Neural crest cell (in vitro differentiated cells): ENCODE measurements at places on chromosomes 3 and 15. TPM values are rescaled to one million over a fixed set of nuclear protein-coding genes. Genes with fewer than 3 reads are reported as not detected.

The GOLGA6L9 gene
- 6.4 and 6.6 TPM in 2 replicates for total RNA-seq

The MNS1 gene
- total RNA-seq: 7.9 and 9.6 TPM in 2 replicates

The UBP1 gene
- total RNA-seq: 81.9 and 90.9 TPM in 2 replicates

The CMTM7 gene
- 37.4 and 38.0 TPM in 2 replicates for total RNA-seq

The HEMK1 gene
- total RNA-seq: 22.8 and 22.9 TPM in 2 replicates

The PKM gene
- 905 and 917 TPM in 2 replicates for total RNA-seq

The TRPM1 gene
- not detected in 2 replicates for total RNA-seq

The SQOR gene
- 0.43 TPM in 1 of 2 replicates, not detected in the other for total RNA-seq

The FETUB gene
- total RNA-seq: not detected in 2 replicates

The NR2F2 gene
- 147 and 150 TPM in 2 replicates for total RNA-seq

The CNTN3 gene
- 0.50 and 0.61 TPM in 2 replicates for total RNA-seq

The SHF gene
- 55.0 and 59.0 TPM in 2 replicates for total RNA-seq

The CCDC39 gene
- 0.07 TPM in 1 of 2 replicates, not detected in the other for total RNA-seq

The NMNAT3 gene
- total RNA-seq: 2.1 and 2.5 TPM in 2 replicates

The GOLGA6D gene
- total RNA-seq: not detected in 2 replicates

The CLDN11 gene
- total RNA-seq: 1.8 and 2.0 TPM in 2 replicates

The SNTN gene
- total RNA-seq: not detected in 2 replicates

The NEK10 gene
- 1.6 and 2.7 TPM in 2 replicates for total RNA-seq
